ENCODE measurements at places on chromosomes 2 and 18. TPM values are rescaled to one million over a fixed set of nuclear protein-coding genes. Genes with fewer than 3 reads are reported as not detected.

Gene VPS4B
- 48.0 TPM for total RNA-seq

Gene MAP3K20
- 138 TPM for total RNA-seq

Gene GKN1
- total RNA-seq = not detected

Gene GRB14
- total RNA-seq = 0.26 TPM

Gene PROM2
- 0.26 TPM for total RNA-seq

Gene FLACC1
- 1.3 TPM for total RNA-seq

Gene KHK
- total RNA-seq = 1.3 TPM

Gene SPIRE1
- 28.8 TPM for total RNA-seq

Gene CYRIA
- total RNA-seq = 10.2 TPM

Gene MAPRE2
- total RNA-seq = 8.2 TPM

Gene ASTL
- total RNA-seq = not detected

Gene SESTD1
- 17.5 TPM for total RNA-seq

Gene POTEE
- not detected for total RNA-seq
